CD8-positive, alpha-beta memory T cell (primary cell): ENCODE measurements at places on chromosomes 2 and 18. TPM values are rescaled to one million over a fixed set of nuclear protein-coding genes. Genes with fewer than 3 reads are reported as not detected.
A peak's percentile ranks its signal among the peaks of the same experiment; 100 is the strongest.

The NT5DC4 gene
- total RNA-seq = not detected

The REEP1 gene
- total RNA-seq = 0.28 TPM

The HOXD3 gene
- not detected for total RNA-seq

- DNase-seq = no peak
These were observed 39.6 kb upstream of the BOD1L2 start for GRCh38 chr18:57107140-57107832.

- no peak for DNase-seq
These were observed 9.0 kb downstream of the HPCAL1 start for GRCh38 chr2:10311736-10312135.

DNA sequence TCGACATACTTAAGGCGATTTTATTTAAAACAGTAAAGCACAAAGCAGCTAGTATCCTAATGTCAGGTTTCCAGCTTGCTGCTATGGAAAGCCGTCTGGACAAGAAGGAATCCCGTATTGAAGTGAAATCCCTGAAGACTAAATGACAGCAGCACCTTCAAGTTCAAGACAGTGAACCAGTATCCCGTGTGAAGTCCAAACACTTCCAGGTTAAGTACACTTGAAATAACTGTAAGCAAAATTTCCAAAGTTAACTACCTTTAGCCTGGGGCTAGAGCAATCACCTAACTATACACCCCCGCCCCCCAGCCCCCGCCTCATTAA is 1.2 kb downstream of the MBOAT2 start:
- DNase-seq = no peak

DNA sequence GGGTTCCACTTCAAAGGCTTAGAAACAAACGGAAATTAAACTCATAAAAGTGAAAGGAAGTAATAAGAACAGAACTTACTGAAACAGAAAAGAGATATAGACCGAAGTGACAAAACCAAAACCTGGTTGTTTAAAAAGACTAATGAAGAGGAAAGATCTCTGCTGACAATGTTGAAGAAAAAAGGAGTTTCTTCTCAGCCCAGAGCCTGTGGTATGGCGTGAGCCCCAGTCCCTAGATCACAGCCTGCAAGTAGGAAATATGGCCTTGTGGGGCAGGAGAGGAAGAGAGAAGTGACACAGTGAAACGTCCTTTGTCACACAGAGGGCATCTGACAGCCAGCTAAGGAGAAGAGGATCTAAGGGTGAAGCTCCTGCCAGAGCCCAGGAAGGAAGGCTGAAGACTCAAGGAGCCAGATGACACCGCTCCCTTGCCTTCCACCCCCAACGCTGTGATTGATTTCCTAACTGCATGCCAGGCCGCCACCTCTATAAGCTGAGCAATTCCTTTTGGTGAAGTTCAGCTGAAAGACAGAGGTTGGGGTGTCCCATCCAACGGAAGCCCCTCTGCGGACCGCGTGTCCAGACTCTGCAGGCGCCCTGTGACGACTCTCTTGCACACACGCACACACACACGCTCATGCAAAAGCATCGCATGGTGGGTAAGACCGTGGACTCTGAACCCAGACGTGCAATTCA is 141.1 kb downstream of the HDAC4 start:
- DNase-seq = no peak

GRCh38 chr18:46155641-46156051 is 51.5 kb downstream of the HAUS1 start:
- DNase-seq = peak; percentile 61

- DNase-seq = no peak
These were observed 37.6 kb downstream of the ZNF516 start for GRCh38 chr18:76457475-76457874.

DNA sequence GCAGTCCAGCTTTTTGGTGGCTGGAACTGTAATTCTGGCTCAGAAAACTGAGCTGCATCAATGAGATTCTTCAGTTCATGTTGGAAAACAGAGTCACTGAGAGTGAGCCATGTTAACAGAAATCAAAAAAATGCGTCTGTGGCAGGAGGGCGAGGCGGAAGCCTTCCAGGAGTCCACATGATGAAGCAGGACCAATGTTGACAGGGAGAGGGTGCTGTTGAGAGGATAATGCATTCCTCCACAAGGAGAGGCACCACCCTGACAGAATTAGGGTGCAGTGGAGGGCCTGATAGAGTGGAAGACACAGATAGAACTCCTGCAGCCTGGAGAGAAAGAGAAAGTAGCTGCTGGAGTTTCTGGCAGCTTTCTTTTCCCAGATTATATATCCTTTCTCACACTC is 111.5 kb downstream of the MGAT5 start:
- DNase-seq = no peak

DNA sequence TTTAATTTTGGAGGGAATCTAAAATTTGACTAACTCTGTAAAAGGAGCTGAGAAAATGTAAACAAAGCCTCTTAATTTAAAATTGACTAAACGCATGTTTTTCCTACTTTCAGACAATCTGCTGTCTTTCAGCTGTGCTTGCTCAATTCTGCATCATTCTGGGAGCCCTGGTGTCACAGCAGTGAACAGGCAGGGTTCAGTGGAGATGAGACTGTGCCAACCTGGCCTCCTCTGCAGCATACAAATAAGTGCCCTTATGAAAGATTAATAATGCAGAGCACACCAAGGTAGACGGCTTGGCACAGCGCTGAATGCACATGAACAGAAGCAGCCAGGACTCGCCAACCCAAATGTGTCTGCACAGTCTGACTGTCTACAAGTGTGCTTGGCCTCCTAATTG is 222.0 kb upstream of the CHAC2 start:
- DNase-seq = no peak

DNA sequence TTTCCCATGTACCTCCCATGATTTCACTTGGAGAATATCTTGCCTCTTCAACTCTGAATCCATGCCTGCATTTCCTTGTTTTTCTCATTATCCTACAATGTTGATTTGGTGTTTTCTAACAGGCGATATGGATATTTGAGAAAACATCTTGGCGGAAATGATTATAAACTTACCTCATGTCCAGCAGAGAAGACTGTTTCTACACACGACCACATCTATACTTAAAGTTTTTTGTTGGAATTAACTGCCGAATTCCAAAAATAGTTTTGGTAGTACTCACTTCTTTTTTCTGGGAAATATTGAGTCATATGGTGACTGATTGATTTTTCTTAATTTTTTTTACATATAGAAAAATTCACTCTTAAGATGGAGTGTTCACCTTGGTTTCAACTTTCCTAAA is 41.4 kb upstream of the TMEFF2 start:
- no peak for DNase-seq

GRCh38 chr2:67651565-67651964 is 254.4 kb downstream of the ETAA1 start:
- no peak for DNase-seq

- DNase-seq = no peak
These were observed 144.6 kb downstream of the AKAIN1 start for GRCh38 chr18:5052491-5052890.

GRCh38 chr2:146451972-146452371 is 1392.9 kb upstream of the ACVR2A start:
- no peak for DNase-seq

GRCh38 chr2:2536416-2537056 is 205.5 kb upstream of the MYT1L start:
- DNase-seq = no peak
